ENCODE measurements at places on chromosomes 1 and 21.
A peak's percentile ranks its signal among the peaks of the same experiment; 100 is the strongest.

DNA sequence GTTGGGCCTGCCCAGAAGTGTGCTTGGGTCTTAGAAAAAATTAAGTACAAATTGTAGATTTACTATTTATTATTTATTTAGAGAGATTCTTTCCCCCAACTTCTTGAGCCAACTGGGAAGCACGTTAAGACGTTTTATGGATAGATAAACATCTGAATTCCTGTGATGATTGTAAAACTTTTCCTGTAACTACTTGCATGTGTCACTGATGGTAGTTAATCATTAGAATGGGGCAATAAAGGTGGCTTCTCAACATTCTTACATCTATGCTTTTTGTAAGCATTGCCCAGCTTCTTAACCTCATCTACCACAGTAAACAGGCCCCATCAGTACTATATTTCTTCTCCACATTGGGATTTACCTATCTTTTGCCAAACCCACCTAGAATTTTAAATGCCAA lies 559.8 kb downstream of the LMO4 start:
- DNase-seq: peak; percentile 69

- no peak for DNase-seq
Measured at GRCh38 chr1:215397106-215397505, 170.0 kb upstream of the KCTD3 start.

DNA sequence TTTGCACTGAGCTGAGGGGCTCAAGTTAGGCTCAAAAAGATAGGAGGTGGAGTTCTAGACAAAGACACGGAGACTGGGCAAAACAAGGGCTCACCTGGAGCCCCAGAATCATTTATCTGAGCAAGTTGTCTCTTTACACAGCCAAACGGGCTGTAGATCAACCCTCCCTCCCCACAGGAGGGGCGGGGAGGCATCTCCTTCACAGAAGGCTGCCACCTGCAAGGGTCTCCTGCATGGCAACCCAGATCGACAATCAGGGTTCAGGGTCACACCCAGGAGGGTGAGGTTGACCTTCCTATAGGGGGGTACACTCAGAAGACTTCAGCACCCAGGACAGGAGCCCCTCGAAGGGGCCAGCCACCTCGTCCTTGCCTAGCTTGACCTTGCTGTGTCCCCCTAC lies 84.0 kb downstream of the CD247 start:
- no peak for DNase-seq

DNA sequence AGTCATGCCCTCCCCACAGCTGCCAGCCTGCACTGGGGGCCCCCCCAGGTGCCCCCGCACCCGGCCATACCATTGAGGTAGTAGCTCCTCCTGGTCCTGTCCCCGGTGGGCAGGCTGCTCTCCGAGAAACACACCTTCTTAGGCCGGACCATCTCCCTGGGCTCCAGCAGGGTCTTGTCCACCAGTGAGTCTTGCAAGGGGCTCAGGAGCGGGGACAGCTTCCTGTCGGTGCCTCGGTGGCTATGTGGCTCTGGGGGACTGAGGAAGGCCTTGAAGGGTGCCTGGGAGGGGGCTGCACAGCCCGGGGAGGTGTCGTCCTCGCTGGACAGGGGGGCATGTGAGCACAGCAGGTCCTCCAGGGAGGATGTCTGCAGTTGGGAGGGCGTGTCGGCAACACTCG lies 12.9 kb upstream of the FTCD start:
- no peak for DNase-seq

- DNase-seq: no peak
Measured at GRCh38 chr21:39188521-39189139, 5.4 kb upstream of the PSMG1 start.

- no peak for DNase-seq
Measured at GRCh38 chr1:115012006-115012405, 17.6 kb upstream of the TSHB start.

- no peak for DNase-seq
Measured at GRCh38 chr1:25750923-25751605, 48.9 kb upstream of the SELENON start.

DNA sequence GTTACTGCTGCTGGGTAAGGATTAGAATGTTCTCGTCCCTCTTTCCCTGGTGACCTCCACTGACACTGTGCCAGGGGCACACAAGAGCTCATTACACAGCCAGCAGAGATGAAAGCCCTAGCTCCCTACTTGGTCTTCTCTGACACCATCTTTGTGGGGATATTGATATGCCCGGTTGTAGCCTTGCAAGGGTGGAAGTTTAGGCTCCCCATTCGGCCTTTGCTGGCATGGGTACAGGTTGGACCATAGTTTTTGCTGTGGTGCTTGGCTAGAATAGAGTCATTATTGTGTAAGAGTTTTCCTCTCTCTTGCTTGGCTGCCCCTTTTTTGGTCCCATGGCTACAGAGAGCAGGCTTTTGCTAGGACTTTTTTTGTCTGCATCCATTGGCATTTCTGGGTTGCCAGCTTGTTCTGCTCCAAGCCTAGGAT lies 12.3 kb downstream of the RAB4A start:
- no peak for DNase-seq
